ENCODE measurements at places on chromosomes 2 and 18. TPM values are rescaled to one million over a fixed set of nuclear protein-coding genes. Genes with fewer than 3 reads are reported as not detected.
A peak's percentile ranks its signal among the peaks of the same experiment; 100 is the strongest.

The ABI2 gene
- 24.9 TPM for total RNA-seq

The CHRNG gene
- total RNA-seq, result not detected

The DNER gene
- total RNA-seq, result 42.9 TPM

The MC2R gene
- not detected for total RNA-seq

The LINC00305 gene
- not detected for total RNA-seq

The PDE1A gene
- 0.07 TPM for total RNA-seq

DNA sequence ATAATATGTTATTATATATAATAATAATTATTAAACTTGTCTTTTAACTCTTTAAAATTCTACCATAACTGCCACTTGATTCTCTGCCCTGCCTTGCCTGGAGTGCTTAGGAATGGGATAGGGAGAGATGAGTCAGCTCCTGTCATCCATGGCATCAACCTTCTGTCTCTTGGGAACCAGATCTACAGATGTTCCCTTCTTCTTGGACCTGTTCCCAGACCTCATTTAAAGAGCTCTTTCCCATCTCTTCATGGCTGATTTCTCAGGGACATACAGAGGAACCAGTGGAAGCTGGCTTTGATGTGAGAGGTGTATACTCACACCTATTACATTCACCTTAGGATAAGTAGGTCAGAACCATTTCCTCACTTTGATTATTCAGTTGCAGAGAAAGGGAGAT lies 155.3 kb upstream of the MYO3B start:
- DNase-seq, result peak; percentile 82

- DNase-seq, result no peak
Measured at GRCh38 chr18:39454866-39455265, 1889.3 kb upstream of the CELF4 start.

GRCh38 chr2:128452536-128453530 lies 134.2 kb upstream of the HS6ST1 start:
- no peak for DNase-seq

DNA sequence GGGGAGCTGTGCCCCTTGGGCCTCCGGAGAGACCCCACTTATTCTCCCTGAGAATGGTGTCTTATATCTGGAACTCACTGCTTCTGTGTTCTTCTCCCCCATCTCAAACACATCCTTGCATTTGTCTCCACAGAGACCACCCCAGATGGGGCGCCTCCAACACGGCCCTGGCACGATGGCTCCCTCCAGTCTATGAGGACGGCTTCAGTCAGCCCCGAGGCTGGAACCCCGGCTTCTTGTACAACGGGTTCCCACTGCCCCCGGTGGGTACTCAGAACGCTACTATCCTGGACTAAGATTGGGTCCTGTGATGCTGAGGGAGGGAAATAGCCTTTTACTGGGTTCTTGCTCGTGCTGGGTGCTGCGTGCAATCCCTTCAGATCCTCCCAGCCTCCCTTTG lies 40.3 kb downstream of the TPO start:
- DNase-seq, result no peak

DNA sequence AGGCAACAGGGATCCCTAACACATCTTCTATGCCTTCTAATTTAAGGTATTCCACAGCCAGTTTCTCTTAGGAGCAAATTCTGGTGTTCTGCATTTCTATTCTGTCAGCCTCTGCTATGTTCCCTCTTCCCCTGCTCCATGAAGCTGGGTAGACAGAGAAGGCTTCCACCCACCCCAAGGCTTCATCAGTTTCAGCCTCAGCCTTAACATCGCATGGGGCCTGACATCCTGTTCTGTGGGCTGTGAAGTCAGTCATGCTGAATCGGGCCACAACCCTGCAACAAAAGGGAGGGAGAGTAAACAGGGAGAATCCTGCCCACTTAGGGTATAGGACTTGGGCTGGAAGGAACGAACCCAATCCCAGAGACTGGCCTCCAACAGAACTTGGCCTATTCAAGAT lies 70.6 kb upstream of the PPM1B start:
- no peak for DNase-seq

- no peak for DNase-seq
Measured at GRCh38 chr2:233006648-233007047, 6.4 kb downstream of the NGEF start.

DNA sequence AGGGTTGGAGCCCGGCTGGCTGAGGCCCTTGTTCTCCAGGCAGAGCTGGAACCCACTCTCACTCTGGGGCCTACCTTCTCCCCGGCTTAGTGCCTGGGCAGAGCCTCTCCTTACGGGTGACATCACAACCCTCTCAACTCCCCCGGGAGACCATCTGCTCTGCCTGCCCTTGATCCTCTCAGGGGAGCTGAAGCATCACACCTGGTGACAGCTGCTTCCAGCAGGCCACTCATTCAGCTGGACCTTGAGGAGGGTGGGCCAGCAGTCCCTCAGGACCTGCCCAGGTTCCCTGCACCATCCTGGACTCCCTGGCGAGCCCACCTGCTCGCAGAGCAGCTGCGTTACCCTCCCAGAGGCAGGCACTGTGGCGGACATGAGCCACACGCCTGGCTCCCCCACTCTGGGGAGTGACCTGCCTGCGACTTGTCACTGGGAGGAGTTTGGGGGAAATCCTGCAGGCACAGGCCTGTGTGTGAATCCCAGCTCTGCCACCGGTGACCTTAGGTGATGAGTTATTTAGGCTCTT lies 13.1 kb downstream of the HS6ST1 start:
- DNase-seq, result no peak

DNA sequence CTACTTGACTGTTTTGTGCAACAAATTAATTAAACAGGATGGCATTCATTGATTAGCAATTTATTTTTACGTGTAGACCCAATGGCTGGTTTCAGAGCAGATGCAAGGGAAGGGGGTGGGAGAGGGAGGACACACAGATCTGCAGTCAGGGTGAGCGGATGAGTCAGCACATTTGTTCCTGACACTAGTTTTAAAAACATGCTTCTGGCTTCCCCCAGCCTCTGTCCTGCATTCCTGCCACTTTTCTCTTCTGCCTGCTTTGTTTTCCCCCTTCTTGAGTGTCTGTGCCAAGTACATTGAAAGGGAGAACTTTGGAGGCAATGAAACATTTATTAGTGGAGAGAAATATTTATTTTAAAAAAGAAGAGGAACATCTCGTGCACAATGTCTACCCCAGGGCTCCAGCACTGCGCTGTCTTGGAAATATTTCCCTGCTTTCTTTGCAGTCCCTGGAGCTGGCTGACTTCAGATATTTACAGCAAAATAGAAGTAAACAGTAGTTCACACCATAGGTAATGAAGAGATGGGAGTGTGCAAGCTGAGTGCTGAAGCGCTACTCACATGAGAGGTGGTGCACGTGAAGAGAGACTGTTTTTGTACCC lies 52.2 kb downstream of the NRP2 start:
- peak; percentile 73 for DNase-seq

- no peak for DNase-seq
Measured at GRCh38 chr2:159860581-159861310, 62.7 kb upstream of the CD302 start.

GRCh38 chr2:15818318-15818753 lies 122.0 kb upstream of the MYCN start:
- DNase-seq, result no peak

- DNase-seq, result no peak
Measured at GRCh38 chr2:211944572-211944971, 594.0 kb downstream of the ERBB4 start.

All from HT1080 (cell line).